ENCODE measurements at places on chromosomes 1 and 21. TPM values are rescaled to one million over a fixed set of nuclear protein-coding genes. Genes with fewer than 3 reads are reported as not detected.

Gene LYPD8
- total RNA-seq, result 3.2 TPM

Gene OR6N1
- total RNA-seq, result not detected

Gene MAP10
- 3.8 TPM for total RNA-seq

Gene HTR6
- total RNA-seq, result not detected

Gene RNPEP
- 54.6 TPM for total RNA-seq

Gene CAPZA1
- total RNA-seq, result 98.7 TPM

Gene NUDT4B
- not detected for total RNA-seq

Gene BSND
- total RNA-seq, result 1.4 TPM

Gene UTP25
- 8.9 TPM for total RNA-seq

Gene CYP4B1
- 3.3 TPM for total RNA-seq

Gene CYP4A11
- total RNA-seq, result 23.0 TPM

Gene ETV3L
- total RNA-seq, result not detected

Gene PADI3
- not detected for total RNA-seq
